Stimulated activated CD4-positive, alpha-beta T cell treated with anti-CD3 and anti-CD28 coated beads, Interleukin-2, amount 100 ng/mL, for 24 hours (primary cell): ENCODE measurements at places on chromosomes 6 and 20.

DNA sequence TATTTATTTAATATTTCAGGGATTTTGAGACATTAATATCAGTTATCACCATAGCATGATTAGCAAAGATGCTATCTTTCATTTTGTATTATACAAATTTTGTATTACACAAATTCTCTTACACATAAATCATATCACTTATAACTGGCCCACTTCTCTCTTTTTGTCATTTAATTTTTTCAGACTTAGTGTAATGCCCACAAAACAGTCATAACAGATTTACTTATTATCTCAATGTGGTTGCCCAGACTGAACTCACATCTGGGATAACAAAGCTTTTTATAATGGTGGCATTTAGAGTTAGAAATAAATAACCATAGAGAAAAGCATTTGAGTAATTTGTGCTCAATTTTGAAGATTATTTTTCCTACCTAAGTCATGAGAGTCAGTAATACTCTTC is 148.3 kb downstream of the TFAP2B start:
- no peak for DNase-seq

GRCh38 chr20:62645613-62646012 is 3.3 kb downstream of the SLCO4A1 start:
- no peak for DNase-seq

GRCh38 chr6:30002871-30003270 is 58.2 kb upstream of the POLR1H start:
- no peak for DNase-seq

GRCh38 chr6:31092769-31093505 is 19.4 kb downstream of the C6orf15 start:
- no peak for DNase-seq

DNA sequence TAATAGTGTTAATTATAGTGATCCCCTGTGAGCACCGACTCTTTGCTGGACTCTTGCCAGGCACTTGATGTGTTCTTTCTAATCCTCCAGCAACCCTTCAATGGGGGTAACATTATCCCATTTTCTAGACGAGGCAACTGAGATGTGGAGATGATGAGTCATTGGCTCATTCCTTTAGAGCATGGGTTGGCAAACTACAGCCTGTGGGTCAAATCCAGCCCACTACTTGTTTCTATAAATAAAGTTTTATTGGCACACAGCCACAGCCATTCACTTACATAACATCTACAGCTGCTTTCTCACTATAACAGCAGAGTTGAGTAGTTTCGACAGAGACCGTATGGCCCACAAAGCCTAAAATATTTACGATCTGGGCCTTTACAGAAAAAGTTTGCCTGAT is 249.5 kb upstream of the KCNG1 start:
- no peak for DNase-seq

DNA sequence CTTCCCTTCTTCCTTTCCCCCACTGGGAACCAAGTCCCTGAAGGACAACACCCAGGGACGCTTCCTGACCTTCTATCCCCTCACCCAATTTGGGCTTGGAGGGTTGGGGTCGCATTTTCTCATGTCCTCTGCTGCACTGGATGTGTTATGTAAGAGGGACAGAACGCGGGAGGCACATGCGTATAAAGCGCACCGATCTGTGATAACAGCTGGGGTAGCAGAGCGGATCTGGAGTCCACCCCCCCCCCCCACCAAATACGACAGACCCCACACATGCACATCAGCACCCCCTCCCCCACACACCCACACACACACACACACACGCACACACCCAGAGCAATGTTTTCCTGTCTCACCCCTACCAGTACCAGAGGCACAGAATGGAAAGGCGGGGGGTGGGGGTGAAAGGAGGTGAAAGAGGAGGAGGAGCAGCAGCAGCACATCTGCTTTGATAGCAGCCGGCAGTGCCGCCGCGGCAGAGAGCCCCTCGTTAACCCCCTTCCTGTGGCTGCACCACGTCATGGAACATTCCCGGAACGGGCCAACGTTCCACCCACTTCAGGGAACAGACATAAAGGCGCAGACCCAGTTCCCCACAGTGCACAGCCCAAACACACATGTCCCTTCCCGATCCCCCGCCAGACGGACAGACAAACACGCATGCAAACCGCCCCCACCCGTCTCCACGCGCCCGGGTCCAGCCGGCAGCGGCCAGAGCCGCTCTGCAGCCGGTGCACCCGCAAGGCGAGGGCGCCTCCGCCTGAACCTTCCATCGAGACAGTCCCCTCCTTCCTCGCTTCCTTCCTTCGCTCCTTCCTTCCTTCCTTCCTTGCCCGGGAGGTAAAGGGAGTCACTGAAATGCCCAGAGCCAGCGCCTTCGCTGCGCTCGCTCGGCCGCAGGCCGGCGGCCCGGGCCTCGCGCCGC is 590 bp downstream of the HIVEP2 start:
- DNase-seq: peak; percentile 91

DNA sequence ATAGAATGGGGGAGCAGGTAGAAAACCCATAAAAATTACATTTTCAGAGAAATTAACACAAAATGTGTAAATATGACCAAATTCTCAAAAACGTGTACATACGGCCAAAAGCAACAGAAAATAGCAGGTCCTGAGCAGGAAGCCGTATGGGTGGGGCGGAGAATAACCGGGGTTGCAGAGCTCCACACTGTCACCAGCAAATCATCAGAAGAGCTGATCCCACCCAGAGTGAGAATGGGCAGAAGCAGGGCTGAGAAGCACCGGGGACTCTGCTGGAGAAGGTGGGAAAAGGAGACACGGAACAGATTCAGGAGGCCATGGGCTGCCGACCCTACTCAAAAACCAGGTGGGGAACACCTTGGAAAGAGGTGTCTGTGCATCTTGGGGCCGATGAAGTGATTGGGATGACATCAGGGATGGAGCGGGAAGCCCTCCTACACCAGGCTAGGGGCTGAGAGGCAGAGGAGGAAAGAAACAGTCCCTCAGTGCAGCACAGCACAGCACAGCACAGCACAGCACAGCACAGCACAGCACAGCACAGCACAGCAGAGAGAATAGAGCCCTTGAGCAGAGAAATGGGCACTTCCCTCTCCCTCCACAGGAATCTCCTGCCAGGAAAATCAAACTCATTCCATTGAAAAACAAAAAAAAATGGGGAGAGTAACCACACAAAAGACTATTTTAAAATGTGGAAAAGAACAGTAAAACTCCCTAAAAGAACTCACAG is 22.3 kb downstream of the STX7 start:
- no peak for DNase-seq

- no peak for DNase-seq
Measured at GRCh38 chr6:70552974-70553373, 13.8 kb upstream of the SDHAF4 start.

- no peak for DNase-seq
Measured at GRCh38 chr20:25525867-25526266, 59.5 kb downstream of the NINL start.

- peak; percentile 41 for DNase-seq
Measured at GRCh38 chr6:53793318-53794136, 1.3 kb upstream of the LRRC1 start.

DNA sequence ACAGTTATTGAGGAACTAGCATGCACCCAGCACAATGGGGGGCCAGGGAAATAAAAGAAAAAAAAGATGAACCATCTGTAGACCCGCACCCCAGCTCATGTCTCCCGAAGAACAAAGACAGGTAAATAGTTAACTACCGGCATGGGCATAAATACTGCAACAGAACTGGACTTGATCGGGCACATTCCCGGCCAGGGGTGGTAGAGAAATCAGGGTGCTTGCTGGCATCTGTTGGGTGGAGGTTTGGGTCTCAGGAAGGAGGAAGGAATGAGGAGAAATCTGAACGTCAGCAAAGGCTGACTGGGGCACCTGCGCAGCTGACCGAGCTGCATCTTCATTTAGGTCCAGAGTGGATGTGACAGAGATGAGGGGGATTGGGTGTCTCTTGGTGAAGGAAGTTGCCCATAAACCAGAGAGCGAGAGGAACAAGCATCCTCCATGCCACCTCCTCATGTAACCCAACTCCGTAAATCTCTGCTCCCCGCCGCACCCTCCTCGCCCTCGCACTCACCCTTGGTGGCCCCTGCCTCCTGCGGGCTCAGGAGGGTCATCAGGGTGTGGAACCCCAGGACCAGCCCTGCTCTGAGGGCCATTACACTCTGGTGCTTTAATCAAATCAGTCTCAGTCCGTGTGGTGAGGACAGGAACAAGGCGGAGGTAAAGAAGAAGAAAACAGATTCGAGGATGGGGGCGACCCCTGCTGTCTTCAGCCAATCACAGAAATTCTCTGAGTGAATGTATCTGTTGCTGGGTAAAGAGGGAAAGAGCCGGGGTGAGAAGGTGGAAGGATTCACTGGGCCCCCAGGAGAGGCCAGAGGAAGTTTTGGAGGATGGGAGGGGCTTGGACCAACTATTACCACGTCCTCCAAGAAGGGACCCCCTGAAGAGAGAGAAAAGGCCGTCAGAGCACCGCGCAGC is at the start of gene HLA-DOA:
HLA-DOA (minus strand) TSS at position 648 of the 918 bp plus-strand sequence.
- DNase-seq: no peak

GRCh38 chr6:158286413-158286812 is 25.9 kb upstream of the TULP4 start:
- DNase-seq: no peak

GRCh38 chr20:37456948-37457347 is 64.1 kb upstream of the NNAT start:
- no peak for DNase-seq

GRCh38 chr20:11158146-11158545 is 484.3 kb upstream of the JAG1 start:
- no peak for DNase-seq

- no peak for DNase-seq
Measured at GRCh38 chr6:114000069-114000468, 29.1 kb upstream of the HDAC2 start.

GRCh38 chr20:61976644-61977418 is 88.8 kb downstream of the TAF4 start:
- DNase-seq: no peak

DNA sequence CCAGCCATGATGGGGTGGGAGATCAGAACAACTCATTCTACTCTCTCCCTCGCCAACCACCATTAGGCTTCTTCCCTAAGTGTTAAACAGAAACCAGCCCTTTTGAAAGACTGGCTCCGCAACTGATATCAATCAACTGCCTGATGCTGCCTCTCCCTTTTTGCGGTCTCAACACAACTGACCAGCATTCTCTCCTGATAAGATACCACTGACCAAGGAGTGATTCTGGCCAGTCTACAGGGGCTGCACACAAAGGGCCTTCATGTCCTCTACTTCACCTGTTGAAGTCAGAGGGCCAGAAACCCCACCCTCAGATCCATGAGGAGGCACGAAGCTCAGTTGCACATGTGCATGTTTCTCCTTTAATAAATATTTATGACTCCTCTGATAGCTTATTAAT is 145.1 kb downstream of the CD24 start:
- no peak for DNase-seq

DNA sequence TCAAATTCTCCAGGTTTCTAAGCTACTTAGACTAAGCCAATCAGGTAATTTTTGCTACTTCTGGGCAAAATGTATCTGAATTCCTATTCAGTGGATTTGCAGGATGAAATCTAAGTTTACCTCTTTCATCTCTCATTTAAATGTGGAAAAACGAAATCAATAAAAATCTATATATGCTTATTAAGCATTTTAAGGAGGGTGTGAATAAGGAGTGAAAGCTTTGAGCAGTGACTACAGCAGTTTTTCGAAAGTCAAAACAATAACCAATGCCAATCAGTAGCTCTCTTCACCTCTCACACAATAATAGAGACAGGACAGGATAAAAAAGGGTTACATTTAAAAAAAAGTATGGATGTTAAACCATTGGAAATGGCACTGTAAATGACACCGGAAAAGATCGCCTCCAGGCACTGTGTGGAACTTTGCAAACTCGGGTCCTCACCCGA is 476 bp upstream of the BCKDHB start:
- no peak for DNase-seq

DNA sequence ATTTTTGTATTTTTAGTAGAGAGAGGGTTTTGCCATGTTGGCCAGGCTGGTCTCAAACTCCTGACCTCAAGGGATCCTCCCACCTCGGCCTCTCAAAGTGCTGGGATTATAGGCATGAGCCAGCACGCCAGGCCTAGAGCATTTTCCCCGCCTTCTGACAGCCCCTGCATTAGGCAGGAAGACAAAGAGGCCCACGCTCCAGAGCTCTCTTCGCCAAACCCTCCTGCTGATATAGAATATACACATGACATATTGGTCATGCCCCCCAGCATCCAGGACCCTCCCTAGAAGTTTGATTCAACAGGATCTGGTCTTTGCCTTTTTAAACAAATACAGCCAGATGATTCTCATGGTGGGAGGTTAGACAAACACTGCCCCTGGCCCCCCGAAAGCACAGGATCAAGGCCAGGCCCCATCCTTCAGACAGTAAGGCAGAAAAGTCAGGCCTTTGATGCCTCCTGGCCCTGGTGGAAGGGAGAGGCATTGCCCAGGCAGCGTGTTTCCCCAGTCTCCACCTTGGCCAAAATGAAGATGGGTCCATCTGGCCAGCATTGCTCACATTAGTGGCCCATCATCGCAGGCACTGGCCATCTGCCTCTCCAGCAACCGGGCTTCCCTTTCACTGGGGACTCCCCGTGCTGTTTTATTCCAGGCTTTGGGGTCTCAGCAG is 4.4 kb downstream of the SULF2 start:
- DNase-seq: no peak

DNA sequence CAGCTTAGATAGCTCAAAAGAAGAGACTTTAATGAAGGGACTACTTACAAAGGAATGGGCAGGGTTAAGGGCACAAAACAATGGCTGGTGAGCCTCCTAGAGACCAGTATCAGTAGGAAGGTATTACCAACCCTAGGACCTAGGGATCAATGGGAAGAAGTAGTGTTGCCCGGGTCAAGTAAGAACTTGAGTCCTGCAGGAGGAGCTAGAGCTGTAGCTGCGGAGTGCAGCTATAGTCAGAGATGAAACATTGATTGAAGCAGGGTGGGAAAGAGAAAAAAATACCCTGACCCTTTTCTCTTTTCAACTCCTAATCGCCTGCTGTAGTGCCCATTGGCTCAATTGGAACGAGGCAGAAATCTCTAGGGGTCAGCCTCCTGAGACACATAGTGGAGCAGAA is 144.0 kb downstream of the FLRT3 start:
- no peak for DNase-seq

GRCh38 chr20:32513031-32513866 is 71.9 kb downstream of the NOL4L start:
- DNase-seq: no peak

DNA sequence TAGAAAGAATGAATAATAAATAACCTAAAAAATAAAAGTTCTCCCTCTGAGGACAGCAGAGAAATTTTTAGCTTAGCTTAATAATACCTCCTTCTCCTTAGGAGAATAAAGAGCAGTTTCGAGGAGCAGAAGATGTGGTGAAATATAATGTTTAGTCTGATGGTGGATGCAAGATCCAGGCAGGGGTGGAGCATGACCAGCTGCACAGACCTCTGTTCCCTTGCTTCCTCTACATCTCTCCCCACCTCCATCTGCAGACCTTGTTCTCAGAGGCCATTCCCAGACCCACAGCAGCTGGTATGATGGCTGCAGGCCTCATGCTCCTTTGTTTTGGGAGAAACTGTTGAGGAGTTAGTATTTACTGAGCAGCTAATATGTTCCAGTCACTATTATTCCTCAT is 1.5 kb downstream of the BTN3A2 start:
- DNase-seq: no peak
